ENCODE measurements at places on chromosomes 12 and 14.
A peak's percentile ranks its signal among the peaks of the same experiment; 100 is the strongest.

DNA sequence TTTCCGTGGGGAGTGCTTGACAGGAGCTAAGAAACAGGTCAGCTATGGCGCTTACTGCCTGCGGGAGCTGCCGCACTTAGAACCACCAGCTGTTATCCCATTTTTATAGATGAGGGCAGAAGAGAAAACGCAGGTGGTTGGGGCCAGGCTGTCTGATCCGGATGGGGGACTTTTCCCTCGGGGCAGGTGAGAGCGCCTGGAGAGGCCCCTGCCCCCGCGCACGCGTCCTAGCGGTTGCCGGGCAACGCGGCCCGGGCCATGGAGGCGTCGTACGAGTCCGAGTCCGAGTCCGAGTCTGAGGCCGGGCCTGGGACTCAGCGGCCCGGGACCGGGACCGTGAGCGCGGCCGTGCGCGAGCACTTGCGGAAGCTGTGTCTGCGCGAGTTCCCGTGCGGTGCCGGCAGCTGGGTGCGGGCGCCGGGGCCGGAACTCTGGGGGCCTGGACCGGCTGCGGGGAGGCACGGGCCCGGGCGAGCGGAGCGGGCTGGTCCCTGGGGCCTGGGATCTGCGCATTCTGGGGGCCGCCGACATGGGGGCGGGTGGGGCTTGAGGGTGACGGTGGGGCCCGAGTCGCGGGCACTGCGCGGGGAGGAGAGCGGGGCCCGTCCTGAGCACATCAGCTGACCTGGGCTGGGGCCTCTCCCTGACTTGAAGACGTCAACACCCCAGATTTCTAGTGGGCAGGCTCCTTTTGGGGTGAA, at the start of gene LRRC43:
Gene LRRC43, plus strand, starts transcription at position 237 of the 701 bp plus-strand sequence. Its CDS starts 22 bp downstream, at position 259.
- peak; percentile 32 for DNase-seq

DNA sequence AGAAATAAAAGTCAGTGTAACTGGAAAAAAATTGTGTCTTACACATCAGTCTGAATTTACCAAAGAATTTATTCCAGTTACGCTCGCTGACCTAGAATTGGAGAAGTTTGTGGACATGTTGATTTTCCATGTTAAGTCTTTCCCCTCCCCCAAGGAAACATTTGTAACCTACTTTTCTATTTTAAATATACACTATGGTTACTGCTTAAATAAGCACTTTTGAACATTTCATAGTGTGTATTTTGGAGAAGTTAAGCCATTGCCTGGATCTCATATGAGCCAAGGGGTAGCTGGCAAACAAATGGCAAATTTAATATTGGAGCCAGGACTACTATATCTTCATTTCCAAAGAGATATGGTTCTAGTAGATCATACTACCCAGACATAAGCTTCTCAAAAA, 42.9 kb upstream of the NT5DC3 start:
- DNase-seq = no peak

GRCh38 chr14:100015251-100015655, 50.0 kb upstream of the EVL start:
- DNase-seq = no peak

DNA sequence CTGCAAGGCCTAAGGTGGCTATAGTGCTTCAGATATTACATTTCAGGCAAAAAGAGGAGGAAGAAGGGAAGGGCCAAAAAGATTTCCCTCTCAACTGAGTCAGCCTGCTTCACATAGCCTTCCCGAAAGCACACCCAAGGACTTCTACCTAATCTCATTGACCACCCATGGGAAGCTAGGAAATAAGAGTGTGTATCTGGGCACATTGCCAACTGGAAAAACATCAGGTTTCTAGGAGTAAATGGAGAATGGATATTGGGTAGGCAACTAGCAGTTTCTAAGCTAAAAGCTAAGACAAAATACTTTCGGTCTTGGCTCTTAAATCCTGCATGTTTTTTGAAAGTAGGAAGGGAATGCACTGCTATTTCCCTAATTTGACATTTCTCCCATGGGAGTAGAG, 221.7 kb upstream of the GRIP1 start:
- DNase-seq = no peak

GRCh38 chr14:93299866-93300265, 33.0 kb downstream of the BTBD7 start:
- DNase-seq = no peak

DNA sequence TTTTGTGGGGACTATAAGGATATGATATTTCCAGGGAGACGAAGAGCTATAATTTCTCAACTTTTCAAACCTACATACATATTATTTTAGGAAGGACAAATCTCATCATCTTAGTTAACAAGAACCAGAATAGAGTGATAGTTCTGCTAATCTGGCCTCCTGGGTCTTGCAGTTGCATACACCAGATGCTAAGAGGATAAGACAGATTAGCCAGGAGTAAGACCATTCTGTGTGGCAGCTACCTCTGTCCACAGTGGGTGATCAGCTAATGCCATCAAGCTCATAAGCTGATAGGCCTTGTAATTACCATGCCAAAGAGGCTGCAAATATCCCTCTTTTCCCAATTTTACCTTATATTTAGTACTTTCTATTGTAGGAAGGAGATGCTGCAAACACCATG, 776.8 kb downstream of the NRXN3 start:
- no peak for DNase-seq

- no peak for DNase-seq
Observed at GRCh38 chr14:38290601-38291188, 34.8 kb upstream of the CLEC14A start.

DNA sequence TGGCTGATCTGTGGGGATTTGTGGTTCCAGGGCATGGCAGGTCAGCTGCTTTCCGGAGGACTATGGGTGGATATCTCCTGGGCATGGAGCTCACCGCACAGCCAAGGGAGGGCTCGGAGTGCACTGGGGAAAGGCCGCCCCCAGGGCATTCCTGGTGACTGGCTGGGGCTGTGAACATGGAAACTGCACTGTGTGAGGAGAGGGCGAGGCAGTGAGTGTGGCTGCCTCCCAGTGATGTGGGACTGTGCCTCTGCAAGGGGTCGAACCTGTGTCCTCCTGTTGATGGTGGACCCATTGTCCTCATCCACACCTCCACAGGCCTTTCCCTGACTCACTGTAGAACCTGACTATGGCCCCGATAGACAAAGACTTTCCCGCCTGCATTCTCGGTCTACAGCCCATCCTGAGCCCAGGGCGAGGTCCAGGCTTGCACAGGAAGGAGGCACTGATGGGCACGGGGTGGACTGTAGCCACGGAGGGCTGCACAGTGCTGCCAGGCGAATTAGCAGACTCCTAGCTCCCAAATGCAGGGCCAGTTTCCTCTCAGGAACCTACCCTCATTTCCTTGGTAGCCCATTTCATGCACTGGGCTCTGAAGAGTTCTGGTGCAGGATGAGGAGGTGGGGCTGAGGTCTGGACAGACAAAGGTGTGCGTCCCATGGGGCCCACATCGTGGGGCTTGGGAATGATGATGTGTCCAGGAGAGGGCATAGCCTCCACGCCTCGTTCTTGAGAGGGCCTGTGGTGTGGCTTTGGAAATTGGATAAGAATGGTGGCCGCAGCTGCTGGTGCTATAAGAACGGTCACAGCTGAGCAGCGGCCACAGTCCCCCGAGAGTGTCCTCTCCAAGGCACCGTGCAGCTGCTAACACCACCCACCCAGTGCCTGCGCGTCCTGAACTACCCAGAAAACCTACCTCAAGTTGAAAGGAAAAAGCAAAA, 415.1 kb downstream of the TMEM121 start:
- no peak for DNase-seq

DNA sequence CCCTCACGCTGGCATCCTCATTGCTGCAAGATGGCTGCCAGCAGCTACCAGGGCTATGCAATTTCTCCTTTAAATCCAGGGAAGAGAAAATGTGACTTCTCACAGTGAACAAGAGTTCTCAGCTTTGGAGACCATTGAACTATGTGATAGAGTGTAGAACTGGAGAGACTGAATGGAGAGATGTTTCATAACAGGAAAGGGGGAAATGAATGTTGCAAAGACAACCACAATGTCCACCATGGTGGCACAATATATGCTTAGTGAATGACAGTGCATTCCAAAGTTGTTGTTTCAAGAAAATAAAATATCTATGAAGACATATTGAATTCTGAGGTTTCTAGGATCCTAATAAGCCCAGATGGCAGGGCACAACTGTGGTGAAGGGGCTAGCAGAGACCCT, 13.2 kb upstream of the COCH start:
- DNase-seq = no peak

GRCh38 chr14:102201776-102202175, 62.1 kb downstream of the WDR20 start:
- no peak for DNase-seq

DNA sequence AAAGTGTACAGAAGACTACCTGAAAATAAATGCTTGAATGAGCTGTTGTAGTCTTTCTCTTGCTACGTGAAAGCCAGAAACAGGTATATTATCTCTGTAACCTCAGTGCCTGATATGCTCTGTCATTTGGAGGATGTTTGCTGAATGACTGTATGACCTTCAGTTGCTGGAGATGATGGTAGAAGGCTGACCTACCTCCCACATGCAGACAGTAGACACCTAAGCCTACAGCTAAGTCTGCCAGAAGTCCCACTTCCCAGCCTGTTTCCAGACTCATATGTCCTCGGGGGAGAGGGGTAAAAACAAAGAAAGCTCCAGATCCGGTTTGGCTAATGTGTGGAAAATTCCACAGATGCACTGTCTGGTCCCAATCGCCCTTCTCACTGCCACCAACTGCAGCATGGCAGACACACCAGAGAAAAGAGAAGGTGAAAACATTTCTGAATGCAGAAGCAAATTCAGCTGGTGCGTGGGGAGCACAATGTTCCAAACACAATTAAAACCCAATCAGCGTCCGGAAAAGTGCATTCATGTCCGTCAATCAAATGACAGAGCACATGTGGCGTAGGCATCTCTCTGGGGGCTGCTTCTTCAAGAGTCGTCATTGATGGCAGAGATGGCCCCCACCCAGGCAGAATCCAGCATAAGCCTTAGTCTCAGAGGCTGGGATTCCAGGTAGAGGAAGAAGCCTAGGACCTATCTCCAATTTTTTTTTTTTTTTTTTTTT, 76.3 kb upstream of the TBX3 start:
- DNase-seq = no peak

- DNase-seq = no peak
Observed at GRCh38 chr12:30268041-30268440, 427.6 kb downstream of the IPO8 start.

GRCh38 chr12:122018937-122019336, 2.7 kb upstream of the BCL7A start:
- no peak for DNase-seq

- DNase-seq = no peak
Observed at GRCh38 chr12:18966954-18967353, 162.6 kb upstream of the PLEKHA5 start.

DNA sequence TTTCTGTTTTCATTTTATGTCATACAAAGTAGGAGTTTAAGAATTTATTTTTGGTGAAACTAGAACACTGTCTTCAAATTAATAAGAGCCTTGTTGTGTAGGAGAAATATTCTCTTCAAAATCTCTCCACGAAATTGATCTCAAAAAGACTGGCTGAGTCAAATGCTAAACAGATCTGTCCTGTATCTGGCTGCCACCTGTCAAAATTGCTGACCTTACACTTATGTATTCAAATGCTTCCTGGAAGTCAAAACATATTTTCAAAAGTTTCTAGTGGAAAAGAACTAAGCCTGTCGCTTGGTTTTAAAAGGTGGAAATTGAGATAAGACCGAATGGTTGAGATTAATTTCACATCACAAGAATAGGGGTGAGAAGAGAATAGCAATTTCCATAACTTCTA, 121.4 kb downstream of the RGS6 start:
- no peak for DNase-seq

- DNase-seq = no peak
Observed at GRCh38 chr12:102833687-102834441, 83.2 kb downstream of the PAH start.

DNA sequence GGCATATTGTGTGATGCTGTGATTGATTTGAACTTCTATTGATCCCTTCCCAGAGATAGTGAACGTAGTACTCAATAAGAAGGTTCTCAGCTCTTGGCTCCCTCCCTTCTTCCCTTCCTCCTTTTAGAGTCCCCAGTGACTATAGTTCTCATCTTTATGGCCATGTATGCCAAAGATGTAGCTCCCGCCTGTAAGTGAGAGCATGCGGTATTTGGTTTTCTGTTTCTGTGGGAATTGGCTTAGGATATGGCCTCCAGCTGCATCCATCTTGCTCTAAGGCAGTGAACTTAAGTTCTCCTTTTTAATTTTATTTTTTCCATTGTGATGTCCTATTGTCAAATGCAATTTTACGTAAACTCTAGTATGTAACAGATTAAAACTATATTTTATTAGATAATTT, 109.5 kb downstream of the AEBP2 start:
- no peak for DNase-seq

DNA sequence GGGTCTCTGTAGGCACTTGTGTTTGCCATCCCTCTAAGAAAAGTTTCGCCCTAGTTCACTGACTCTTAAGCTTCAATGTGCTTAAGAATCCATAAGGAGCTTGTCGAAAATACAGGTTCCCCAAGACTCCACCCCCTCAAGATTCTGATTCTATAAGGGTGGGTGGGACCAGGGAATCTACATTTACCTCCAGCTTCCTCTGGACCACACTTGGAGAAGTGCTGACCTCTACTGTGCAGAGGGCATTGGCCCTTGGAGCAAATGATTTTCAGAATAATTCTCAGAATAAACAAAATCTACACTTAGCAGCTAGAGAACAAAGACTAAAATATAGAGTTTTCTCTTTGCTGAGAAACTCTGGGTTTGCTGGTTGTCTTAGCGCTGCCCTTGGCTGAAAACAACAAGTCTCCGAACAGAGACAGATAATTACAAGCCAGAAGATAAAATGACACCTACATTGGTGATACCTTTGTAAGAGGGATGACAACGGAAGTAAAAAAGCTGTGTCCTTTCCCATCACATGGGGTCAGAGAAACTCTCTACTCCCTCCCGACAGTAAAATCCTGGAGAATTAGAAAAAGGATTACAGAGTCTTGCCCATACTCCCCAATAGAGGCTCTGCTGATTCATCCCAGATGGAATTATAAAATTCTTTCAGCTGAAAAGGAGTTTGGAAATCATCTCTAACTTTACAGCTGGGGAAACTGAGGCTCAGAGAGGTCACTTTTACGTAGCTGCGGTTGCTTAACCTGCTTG, 4.8 kb downstream of the TGFB3 start:
- no peak for DNase-seq

DNA sequence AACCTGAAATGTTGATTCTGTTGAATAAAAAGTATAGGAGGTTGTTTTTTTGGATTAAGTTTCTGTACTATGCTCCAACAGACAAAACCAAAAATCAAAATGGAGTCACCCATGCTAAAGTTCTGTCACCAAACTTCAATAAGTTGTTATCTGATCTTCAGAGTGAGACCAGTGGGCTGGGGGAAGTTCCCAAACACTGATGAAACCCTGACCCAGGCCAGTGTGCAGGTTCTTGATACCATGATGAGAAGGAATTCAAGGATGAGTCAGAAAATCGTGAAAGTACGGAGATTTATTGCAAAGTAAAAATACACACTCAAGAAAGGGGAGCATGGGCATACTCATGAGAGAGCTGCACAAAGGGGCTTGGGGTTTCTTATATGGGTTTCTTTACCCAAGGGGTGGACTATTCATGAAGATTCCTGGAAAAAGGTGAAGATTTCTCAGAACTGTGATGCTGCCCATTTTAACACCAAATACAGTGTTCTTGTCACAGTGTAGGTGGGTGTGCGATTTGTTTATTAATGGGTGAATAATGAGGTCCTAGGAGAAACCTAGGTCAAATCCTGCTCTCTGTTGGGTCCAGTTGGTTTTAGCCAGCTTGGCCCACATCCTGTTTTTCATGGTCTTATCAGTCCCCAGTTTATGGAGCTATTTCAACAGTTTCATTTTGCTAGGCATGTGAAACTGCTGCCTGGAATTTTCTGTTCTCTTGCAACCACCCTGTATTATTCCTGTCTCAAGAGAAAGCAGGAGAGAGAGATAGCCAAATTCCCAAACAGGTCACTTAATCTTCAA, 27.5 kb upstream of the DENND5B start:
- DNase-seq = no peak
